Dermis microvascular lymphatic vessel endothelial cell (primary cell): ENCODE measurements at places on chromosomes 2 and 18. TPM values are rescaled to one million over a fixed set of nuclear protein-coding genes. Genes with fewer than 3 reads are reported as not detected.
A peak's percentile ranks its signal among the peaks of the same experiment; 100 is the strongest.

FAM110C gene
- 0.39 and 0.51 TPM in 2 replicates for total RNA-seq

MRO gene
- not detected in 2 replicates for total RNA-seq

CRACDL gene
- 0.76 and 3.0 TPM in 2 replicates for total RNA-seq

SOWAHC gene
- total RNA-seq = 6.0 and 11.4 TPM in 2 replicates

CTIF gene
- total RNA-seq = 12.6 and 18.0 TPM in 2 replicates

PAIP2B gene
- 1.0 and 1.3 TPM in 2 replicates for total RNA-seq

ALPI gene
- not detected in 2 replicates for total RNA-seq

TCF7L1 gene
- 4.2 and 6.2 TPM in 2 replicates for total RNA-seq

ASXL3 gene
- total RNA-seq = 0.13 and 0.76 TPM in 2 replicates

CUL3 gene
- total RNA-seq = 39.7 and 44.6 TPM in 2 replicates

LOXHD1 gene
- total RNA-seq = under 0.01 TPM in 2 replicates

STAT4 gene
- 0.13 and 0.51 TPM in 2 replicates for total RNA-seq

DLGAP1 gene
- under 0.01 and 0.13 TPM in 2 replicates for total RNA-seq

TMEM198 gene
- not detected in 2 replicates for total RNA-seq

ZNF385B gene
- total RNA-seq = not detected in 2 replicates

KANSL1L gene
- 12.2 and 19.5 TPM in 2 replicates for total RNA-seq

DPP4 gene
- total RNA-seq = 67.4 and 73.6 TPM in 2 replicates

TTC27 gene
- total RNA-seq = 17.3 and 18.6 TPM in 2 replicates

PCARE gene
- not detected in 2 replicates for total RNA-seq

DNA sequence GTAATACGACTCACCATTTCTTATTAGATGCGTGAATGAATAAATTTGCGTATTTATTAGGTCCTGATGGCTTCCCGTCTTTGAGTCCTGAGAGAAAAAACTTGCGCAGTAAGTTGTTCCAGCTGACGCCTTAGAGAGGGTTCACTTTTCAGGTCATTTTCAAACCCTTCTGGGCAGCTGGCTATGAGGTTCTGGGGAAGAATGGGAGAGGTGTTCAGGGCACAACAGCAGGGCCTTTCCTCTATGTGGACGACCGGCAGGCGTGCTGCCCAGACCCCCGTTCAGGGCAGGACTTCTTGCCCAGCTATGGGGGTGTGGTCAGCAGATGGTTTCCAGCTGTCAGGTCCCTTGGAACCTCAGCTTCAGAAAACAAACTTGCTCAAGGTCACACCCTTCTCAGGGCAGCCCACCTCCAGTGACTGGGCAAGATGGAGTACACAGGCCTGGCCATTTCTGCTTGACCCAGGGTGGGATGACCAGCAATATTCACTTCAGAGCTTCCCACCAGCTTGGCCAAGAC lies 61.1 kb upstream of the TNP1 start:
- no peak for DNase-seq

DNA sequence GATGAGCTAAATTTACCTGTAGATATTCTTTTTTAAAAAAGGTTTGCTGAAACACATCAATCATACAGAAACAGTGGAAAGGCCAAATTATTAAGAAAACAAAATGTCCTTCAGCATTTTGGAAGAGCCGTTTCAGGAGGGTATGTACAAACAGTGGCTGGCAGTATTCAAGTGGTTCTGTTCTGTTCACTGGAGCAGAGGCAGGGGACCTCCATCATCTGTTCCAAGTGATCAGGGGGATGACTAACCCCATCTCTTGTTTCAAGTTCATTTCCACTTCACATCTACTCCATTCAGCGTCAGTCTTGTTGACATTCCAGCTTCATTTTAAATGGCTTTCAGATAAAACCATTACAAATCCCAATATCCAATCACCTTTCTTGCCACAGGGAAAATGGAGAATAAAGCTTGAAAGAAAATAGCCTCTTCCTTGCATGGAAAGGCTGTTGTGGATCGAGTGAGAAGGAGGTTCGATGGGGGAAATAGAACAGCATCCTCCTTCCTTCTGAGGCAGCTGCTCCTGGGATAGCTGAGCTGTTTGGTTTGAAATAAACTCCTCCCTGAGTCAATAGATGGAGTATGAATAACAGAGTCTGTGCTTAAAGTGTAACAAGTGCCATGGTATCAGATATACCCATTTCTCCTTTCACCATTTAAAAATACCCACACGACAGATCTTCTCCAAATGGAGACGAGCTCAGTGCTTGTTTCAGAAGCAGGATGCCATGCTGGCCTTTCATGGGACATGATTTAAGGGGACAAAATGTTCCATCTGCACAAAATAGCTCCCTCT lies 63.7 kb upstream of the OTOF start:
- DNase-seq = no peak

DNA sequence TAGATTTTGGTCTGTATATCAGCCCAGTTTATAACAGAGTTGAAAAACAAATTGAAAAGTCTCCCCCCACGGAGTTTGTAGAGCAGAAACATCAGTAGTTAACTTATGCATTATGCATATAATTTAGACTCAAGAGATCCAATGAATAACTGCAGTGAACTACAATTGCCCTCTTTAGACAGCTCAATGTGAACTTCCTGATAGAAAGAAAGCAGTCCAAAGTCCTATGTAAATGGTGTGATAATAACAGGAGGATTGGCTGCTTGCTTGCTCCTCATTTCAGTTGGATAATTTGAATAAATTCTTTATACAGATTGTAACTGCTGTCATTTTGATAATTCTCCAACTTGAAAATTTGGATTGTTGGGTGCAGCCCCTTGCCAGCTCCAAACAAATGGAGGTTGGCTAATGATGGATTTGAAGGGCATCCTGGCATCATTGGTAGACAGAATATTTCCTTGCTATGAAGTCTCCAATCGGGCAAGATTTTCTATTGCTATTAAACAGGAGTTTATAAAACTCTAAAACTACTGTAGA lies 297.1 kb downstream of the ASXL3 start:
- no peak for DNase-seq

DNA sequence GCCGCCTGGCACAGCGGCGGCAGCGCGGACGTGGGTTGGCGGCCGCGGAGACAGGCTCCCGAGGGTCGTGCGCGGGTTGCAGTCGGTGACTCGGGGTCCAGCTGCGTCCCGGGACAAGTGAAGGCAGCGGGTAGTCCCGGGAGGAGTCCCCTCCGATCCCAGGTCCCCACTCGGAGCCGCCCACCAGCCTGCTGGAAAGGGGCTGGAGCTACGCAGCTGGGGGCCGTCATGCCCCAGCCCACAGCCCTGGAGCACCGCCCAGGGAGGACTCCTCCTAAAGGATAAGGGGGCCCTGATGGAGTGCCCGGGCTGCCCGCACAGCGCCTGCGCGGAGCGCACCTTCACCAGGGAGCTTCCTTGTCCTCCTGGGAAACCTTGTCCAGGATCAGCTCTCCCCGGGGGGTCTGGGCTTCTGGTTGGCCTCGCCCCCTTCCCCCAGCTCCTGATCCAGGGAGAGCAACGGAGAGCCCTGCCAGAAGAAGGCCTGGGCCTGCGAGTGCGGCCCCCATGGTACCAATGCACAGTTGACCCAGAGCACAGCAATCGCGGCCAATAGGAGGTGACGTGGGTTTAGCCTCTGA lies 25.9 kb upstream of the ALPP start:
- DNase-seq = no peak

GRCh38 chr2:75820693-75821092 lies 110.0 kb upstream of the GCFC2 start:
- no peak for DNase-seq

GRCh38 chr2:12110481-12110880 lies 364.0 kb downstream of the LPIN1 start:
- DNase-seq = no peak

- DNase-seq = no peak
These were observed 16.5 kb downstream of the OXER1 start for GRCh38 chr2:42747422-42747821.

GRCh38 chr2:57893786-57894185 lies 152.8 kb upstream of the VRK2 start:
- DNase-seq = no peak

DNA sequence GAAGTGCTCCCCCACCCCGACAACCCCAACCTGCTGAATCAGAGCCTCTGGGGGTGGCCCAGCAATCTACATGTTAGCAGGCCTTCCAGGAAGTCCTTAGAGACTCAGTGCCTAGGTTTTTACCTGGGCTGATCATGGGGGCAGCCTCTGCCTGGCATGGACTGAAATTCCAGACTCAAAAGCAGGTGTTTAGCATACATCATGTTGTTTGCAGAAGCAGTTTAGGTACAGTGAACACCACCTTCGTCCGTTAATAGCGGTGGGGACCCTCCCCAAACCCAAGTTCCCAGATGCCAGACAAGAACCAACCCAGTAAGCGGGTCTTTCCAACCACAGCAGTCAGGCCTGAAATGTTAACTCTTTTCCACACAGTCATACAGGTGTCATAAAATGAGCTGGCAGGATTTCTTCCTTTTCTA lies 26.4 kb upstream of the GALR1 start:
- no peak for DNase-seq

DNA sequence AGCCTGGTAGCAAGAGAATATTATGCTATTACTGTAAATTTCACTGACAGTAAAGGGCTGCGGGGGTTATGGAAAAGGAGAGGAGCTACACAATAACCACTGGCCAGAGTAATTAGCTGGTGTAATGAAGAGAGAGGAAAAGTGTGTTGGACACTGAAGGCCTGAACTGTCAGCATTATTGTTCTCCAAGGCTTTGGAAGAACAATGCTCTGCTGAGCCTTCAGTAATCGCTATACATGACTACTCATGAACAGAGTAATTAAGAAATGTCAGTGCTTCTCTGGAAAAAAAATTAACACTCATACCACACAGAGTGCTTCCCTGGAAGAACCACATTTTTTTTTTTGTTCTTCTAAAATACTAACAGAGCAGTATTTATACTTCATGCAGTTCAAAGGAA lies 931.3 kb downstream of the CPS1 start:
- DNase-seq = no peak

DNA sequence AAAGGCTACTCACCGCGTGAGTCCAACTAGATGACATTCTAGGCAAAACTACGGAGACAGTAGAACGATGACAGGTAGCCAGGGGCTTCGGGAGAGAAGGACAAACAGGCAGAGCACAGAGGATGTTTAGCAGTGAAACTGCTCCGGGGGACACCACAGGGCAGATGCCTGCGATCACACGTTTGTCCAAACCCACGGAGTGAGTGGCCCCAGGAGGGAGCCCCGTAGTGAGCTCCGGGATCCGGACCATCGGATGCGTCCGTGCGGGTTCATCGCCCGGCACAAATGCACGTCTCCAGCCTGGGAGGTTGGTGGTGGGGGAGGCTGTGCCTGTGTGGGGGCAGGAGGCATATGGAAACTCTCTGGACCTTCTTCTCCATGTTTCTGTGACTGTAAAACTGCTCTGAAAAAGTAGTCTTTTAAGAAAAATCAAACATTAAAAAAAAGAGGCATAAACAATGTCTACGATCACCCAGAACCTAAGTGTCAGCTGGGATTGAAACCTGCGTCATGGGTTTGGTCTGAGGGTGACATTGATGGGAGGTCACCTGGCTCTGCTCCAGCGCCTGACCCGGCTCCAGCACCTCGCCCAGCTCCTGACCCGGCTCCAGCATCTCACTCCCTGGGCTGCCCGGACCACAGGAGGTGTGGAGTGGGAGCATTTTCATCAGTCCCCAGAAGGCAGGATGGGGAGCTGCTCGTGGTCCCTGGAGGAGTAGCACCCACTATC lies 83.0 kb upstream of the CTDP1 start:
- no peak for DNase-seq

DNA sequence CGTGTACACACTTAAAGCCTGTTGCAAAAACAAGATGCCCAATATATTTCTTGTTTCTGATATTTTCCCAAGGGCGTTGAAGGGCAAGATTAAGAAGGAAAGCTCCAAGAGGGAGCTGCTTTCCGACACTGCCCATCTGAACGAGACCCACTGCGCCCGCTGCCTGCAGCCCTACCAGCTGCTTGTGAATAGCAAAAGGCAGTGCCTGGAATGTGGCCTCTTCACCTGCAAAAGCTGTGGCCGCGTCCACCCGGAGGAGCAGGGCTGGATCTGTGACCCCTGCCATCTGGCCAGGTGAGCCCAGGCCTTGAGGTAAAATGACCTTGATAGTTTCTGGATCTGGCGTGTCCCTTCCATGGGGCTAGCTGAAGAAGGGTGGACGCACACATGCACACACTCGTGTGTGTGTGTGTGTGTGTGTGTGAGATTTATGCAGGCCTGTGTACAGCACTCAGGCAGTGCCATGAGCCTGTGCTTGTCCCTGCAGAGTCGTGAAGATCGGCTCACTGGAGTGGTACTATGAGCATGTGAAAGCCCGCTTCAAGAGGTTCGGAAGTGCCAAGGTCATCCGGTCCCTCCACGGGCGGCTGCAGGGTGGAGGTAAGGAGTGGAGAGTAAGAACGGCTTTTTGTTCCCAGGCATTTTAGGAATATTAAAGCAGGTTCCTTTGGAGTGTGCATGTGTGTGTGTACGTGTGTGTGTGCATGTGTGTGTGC lies 23.6 kb downstream of the MLPH start:
- DNase-seq = no peak

DNA sequence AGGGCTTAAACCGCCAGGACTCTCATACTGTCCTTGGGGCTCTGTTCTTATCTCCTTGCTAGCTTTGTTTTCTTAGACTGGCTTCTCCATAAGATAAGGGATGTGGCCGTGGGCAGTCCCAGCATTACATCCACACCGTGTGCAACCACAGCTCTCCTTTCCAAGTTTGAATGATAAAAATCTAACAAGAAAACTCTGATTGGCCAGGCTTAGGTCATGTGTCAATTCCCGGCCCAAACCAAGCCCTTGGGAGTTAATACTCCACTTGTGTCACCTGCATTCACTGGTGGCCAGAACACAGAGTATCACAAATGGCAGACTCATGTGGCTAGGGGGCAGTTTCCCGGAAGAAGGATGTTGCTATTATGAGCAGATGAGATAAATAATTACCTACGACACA lies 43.2 kb upstream of the KDM3A start:
- DNase-seq = no peak

- no peak for DNase-seq
These were observed 99.5 kb downstream of the RBMS1 start for GRCh38 chr2:160394153-160394552.

- DNase-seq = no peak
These were observed 55.7 kb upstream of the MAPRE3 start for GRCh38 chr2:26914659-26915310.

- DNase-seq = no peak
These were observed 68.1 kb downstream of the C1D start for GRCh38 chr2:67994716-67995115.

- no peak for DNase-seq
These were observed 268.1 kb downstream of the PTGR3 start for GRCh38 chr18:74940856-74941255.

- DNase-seq = no peak
These were observed 44.8 kb upstream of the MAP3K20 start for GRCh38 chr2:173030561-173031490.

DNA sequence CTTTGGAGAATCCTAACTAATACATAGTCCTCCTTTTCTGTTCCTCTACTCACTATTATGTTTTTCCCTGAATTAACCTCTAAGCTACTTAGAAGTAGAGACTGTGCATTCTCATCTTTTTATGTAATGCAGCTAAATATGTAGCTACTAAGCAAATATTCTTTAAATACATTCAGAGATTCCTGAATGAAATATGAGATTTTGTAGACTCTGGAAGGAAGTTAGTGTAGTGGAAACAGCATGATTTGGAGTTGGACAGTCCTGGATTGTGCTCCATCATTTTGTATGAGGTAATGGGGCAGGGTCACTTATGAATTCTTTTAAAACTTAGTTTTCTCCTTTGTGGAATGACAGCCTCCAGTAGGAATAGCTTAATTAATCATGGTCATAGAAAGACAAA lies 24.7 kb upstream of the NT5C1B start:
- DNase-seq = no peak

GRCh38 chr2:287471-287885 lies 413 bp downstream of the ALKAL2 start:
- DNase-seq = peak; percentile 31

- DNase-seq = no peak
These were observed 30.0 kb downstream of the MRPL35 start for GRCh38 chr2:86229221-86229620.
